ENCODE measurements at places on chromosomes 7 and 10.

GRCh38 chr10:14439451-14440259 lies 108.9 kb upstream of the FRMD4A start:
- DNase-seq, result no peak

DNA sequence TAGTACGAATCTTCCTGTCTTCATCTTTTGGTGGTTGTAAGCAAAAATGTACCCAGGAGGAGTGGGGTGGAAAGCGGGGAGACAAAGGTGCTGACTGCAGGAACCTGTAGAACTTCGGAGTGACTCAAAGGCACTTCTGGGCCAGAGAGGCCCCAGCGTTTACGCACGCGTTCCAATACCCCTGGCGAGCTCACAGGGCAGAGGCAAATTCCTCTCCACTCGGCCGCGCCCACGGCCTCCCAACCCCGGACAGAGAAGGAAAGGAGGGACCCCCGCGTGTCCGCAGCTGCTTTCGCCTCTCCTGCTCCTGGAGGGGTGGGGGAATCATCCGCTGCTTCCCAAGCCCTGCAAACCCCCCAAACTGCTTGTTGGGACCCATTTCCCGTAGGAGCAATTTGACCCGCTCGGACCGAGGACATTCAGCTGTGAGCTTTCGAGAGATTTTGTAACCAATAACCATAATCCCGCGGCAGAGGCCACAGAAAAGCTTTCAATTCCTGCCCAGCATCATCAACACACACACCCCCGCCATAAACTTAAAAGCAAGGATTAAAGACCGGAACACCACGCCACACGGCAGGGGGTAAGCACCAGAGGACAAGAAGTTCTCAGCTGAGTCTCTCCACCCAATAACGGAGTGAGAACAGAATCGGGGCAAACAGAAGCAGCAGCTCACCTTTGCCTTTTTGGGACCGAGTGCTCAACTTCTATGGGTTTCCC lies 2.3 kb downstream of the IGF2BP3 start:
- DNase-seq, result no peak

DNA sequence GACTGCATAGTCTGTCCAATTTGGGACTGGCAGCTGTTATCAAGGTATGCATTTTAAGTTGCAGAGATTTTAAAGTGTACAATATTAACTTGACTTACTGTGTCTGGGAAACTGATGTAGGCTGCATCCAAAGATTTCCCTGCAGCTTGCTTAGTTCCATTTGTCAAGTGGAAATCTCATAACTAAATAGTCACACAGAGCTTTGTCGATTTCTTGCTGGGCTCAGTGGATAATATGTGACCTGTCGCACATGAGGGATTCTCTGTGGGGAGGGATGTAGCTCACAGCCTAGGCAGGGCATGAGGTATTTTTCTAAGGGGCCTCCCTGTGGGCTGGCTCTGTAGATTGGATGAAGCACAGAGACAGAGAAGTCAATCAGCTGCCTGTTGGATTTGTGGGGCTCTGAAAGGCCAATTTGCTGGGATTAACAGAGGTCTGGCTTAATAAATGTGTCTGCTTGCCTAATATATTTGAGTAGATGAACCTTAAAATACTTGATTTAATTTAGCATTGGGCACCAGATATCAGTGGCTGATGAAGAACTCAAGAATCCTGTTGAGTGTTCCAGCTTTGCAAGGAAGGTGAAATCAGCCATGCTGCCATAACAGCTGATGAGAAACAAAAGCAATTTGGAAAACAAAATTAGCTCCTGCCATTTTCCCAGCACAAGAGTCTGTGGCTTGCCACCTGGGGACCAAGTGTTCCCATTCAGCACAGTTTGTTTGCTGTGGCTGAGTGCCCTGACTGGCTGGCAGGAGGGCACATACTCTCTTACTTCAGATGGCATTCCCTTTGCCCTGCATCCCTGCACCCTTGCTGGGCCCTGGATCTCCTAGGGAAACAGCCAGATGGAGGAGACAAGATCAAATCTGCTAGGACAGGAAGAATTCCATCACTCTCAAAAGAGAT lies 598.5 kb downstream of the SORCS3 start:
- DNase-seq, result no peak

DNA sequence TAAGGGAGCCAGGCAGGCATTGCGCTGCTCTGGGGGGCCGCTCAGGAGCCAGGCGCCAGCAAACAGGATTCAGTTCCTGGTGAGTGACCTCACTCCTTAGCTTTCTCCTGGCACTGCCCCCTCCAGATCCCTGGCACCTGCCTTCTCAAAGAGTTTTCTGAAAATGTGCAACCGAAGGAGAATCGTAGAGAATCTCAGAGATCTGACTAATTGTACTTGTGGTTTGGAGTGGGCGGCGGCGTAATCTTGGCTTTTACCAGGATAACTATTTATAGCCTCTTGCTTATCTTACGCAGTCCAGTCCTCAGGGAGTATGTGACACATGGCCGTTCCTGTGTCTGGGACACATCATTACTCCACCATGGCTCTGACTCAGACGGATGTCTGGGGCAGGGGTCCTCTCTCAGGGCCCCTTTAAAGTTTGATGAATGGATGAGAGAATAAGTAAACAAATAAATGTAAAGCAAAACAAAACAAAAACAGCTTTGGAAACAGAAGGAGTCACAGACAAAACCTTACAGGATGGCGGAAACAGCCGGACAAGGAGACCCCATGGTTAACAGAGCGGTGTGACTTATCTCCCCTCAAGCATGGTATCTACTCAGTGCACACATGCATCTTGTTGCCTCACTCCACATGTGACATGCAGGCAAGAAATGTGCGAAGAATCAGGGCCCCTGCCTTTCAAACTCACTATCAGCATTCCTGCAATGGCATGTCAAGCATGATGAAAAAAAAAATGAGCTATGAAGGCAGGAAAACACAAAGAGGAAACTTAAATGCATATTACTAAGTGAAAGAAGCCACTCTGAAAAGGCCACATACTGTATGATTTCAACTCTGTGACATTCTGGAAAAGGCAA lies 99.7 kb downstream of the TNS3 start:
- DNase-seq, result no peak

GRCh38 chr7:36205803-36206202 lies 52.7 kb downstream of the EEPD1 start:
- no peak for DNase-seq

DNA sequence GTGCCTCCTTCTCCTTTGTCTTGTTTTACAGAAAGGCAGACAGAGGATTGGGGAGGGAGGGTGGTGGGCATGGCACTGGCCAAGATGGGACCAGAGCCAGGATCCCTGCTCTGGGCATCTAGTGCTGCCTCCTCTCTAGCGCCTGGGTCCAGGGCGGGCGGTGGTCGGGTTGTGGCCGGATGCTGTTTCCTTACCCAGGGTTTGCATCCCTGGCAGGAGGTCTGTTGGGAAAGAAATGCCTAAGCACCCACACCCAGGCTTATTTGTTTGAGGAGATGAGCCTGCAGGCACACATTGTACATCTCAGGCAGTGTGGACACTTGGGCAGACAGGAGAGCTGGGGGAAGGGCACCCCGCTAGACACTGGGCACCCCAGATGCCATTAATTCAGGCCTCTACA lies 102.3 kb upstream of the PCBD1 start:
- no peak for DNase-seq

DNA sequence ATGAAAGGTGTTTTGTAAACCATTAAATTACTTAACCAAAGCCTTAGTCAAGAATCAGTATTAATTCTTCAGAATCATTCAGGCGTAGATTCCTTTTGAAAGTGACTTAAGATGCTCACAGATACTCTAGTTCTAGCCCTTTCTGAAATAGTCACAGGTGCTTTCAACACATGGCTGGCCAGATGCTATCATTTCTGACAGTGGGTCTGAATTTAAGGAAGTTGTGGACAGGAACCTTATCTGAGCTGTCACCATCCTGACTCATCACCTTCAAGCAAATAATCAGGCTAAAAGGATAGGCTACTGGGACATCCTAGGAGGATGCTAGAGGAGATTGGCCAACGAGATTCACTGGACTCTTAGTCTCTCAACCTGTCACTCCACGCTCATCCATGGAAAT lies 501.5 kb downstream of the LRMDA start:
- DNase-seq, result no peak

DNA sequence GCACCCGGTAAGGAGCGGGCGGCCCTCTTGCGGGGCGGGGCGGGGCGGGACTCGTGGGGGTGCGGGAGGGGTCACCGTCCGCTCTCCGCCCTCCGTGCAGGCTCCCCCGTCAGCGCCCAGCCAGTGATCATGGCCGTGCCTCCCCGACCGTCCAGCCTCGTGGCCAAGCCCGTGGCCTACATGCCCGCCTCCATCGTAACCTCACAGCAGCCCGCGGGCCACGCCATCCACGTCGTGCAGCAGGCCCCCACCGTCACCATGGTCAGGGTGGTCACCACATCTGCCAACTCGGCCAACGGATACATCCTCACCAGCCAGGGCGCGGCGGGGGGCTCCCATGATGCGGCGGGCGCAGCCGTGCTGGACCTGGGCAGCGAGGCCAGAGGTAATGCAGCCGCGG lies 16.2 kb upstream of the AP5Z1 start:
- DNase-seq, result no peak

DNA sequence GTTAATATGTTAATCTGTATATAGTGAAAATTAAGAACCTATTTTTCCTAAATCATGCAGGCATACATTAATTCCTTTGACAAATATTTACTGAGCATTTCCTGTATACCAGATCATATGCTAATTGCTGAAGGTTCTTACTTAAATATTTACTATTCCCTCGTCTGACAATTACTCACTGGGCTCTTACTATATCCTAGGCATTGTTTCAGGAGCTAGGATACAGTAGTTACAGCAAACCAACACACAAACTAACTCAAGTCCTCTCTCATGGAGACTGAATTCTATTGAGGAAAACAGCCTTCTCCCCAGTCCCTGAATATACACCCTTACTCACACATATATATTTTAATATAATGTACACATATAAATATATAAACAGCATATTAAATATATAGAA lies 786.0 kb downstream of the NRG3 start:
- no peak for DNase-seq

DNA sequence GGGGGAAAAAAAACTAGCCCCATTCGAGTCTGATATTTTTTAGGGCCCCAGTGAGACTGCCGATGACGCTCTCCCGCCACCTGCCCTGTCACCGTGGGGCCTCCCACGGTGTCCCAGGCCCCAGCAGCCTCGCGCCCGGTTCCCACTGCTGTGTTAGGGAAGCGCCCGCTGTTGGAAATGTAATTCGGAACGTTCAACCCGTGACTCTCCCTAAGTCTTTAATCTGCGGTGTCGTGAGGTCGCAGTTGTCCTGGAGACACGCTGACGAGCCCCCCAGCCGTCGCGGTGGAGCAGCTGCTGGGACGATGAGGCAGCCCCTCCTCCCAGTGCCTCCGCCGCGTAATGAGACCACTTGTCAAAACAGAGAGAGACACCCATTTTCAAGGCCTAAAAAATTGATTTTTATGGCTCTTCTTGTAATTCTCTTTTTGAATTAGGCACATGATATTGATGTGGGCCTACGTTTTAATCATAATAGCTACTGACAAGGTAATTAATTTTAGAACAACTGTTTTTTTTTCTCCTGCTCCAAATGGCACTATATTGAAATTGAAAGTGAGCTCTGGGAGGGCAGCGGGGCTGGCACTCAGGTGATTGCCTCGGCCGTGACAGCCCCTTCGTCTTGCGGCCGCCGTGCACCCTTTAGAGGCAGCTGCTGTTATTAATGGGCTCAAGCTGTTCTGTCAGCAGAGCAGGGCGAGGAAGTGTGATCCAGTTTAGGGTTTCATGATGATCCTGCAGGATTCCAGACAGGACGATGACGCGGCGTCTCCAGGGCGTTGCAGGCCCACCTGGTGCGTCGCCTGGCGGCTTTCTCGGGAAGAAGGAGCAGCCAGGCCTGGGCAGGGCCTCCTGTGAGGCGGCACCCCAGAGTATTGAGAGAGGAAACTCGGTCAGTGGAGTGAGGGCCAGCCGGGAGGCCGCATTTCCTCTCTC lies 63.3 kb downstream of the NKX6-2 start:
- DNase-seq, result no peak
